Hematopoietic multipotent progenitor cell (in vitro differentiated cells): ENCODE measurements at places on chromosomes 1 and 21. TPM values are rescaled to one million over a fixed set of nuclear protein-coding genes. Genes with fewer than 3 reads are reported as not detected.

- no peak for DNase-seq
These were observed 453.9 kb downstream of the DSCAM start for GRCh38 chr21:40393066-40393465.

DNA sequence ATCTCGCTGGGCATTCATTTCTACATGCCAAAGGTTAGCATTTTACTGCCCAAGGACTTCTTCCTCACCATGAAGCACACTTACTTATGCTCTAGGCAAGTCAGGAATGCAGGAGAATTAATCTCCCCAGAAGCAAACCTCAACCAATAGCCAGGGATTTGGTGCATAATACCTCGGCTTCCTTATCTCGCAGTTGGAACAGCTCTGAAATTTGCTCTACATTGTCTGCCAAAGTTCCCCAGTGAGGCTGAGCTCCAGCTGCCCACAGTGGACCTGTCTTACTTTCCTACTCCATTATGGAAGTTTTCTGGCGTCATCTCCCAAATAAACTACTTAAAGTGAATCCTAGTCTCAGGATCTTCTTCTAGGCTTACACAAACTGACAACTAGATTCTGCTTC lies 57.6 kb upstream of the PPM1J start:
- no peak for DNase-seq

The PPP1R8 gene
- total RNA-seq: 37.4 TPM

The RNU1-3 gene
- under 0.01 TPM for total RNA-seq

DNA sequence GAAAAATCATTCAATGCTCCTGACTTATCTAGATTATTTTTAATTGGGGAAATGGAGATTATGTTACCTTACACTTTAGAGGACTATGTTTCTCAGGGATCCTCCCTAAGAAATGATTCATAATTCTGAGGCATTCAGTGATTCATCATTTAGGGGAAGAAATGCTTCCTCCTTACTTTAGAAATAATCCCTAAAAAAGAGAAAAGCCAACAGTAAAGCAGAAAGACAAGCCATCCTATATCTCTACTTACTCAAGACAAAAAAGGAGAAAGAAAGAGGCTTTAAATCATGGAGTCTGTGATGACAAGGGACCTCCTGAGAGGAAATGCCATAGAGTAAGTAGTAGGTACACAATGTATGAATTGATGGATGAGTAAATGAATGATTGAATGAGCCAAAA lies 137.0 kb downstream of the BRINP2 start:
- DNase-seq: no peak

DNA sequence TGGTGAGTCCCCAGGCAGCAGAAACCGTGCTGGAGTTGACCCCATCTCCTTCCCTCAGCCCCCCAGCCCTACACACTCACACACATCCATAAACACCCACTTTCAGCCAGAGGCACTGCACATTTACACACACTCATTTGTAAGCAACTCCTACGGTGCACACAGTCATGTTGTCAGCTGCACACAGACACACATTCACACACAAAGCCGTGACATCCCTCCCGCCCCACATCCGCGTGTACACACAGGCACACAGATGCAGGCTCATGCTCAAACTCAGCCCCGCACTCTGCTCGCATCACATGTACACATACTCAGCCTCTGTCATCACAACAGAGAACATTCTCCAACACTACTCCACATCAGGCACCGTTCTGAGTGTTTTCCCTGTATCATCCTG lies 47.6 kb downstream of the LACTBL1 start:
- DNase-seq: no peak

The TSPEAR gene
- total RNA-seq: not detected

DNA sequence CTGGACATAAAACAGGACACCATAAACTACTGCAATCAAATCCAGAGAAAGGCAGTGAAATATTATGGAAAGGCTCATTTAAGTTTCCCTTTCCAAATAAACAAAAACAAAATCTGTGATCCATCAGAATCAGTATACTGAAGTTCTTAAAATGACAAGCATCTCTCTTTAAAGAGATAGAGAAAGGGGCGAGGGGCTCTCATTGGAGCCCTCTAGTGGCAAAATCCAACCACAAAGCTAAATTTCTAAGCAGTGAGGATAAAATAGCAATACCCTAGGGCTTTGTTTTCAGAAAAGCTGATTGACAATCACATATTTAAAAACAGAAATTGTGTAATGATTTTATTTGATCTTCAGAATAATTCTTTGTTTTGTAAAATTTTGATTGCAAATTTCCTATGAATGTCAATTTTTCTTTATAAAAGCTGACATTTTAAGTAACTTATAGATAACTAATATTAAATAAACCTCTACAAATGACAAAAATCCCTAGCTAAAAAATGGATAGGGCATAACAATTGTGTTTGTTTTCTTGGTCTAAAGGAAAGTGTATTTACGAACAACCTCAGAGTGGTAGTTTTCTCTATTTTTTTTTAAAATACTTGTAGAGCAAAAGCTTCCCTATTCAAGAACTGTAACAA lies 138.2 kb downstream of the COL24A1 start:
- peak; percentile 75 for DNase-seq

DNA sequence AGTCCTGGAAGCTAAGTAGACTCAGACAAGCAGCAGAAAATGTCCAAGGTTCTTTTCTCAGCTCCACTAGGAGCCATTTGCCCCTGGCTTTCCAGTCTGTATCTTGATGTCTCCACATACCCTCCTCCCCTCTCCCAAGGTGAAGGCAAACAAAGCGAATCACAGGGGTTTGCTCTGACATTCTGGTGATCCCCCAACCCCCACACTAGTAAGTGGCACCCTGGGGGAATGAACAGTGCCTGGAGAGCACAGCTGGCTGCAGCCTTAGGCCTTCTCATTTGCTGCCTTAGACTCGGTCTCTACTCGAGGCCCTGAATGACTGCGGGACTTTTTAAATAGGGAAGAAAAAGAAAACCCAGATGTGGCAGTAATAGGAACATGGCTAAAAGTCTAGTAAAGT lies 15.3 kb downstream of the ERI3 start:
- DNase-seq: no peak

DNA sequence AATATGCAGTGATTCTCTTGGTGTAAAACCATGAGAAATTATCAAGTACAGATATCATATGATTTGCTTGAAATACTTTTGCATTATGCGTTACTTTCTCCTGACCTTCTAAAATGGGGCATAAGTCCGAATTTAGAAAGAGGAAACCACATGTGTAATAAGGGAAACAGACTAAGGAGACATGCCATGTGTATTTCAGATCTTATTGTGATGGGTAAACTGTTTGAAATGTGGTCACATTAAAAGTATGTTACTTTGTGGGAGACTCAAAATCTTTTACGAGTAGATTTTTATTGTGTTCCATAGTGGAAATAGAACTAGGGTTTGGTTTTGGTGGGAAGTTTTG lies 173.0 kb downstream of the NFIA start:
- peak; percentile 76 for DNase-seq

GRCh38 chr21:41367945-41368734 lies 6.3 kb downstream of the MX2 start:
- DNase-seq: no peak

DNA sequence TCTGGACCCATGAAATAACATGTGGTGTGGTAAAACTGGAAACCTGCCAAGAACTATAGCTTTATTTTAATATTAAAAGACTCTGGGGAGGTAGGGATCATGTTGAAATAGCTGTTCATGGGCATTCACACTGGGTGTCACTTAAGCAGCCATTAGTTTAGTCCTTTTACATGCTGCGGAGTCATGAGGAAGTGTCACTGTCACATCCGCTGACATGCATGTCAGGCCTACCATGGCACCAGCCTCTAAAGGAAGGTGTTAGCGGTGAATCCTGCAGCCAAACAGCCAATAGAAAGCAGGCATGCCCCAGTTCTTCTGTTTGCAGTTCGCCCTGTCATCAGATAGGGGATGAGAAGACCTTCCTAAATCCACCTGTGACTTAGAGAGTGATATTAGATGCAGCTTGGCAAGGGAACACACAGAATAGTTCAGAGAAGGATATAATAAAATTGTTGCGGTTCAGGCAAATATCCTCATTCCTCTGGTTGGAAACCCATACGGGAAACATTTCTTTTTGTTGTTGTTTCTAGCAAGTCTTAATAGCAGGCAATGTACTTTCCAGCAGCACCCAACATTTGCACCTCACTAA lies 100.4 kb downstream of the CACHD1 start:
- DNase-seq: no peak

- DNase-seq: no peak
These were observed 45.1 kb downstream of the SLC2A1 start for GRCh38 chr1:42913426-42914091.

The CENPF gene
- total RNA-seq: 2.4 TPM

GRCh38 chr1:170703591-170703990 lies 39.7 kb downstream of the PRRX1 start:
- no peak for DNase-seq

- no peak for DNase-seq
These were observed 17.3 kb upstream of the TIPRL start for GRCh38 chr1:168161459-168161858.

The TIAM1 gene
- total RNA-seq: 1.9 TPM

DNA sequence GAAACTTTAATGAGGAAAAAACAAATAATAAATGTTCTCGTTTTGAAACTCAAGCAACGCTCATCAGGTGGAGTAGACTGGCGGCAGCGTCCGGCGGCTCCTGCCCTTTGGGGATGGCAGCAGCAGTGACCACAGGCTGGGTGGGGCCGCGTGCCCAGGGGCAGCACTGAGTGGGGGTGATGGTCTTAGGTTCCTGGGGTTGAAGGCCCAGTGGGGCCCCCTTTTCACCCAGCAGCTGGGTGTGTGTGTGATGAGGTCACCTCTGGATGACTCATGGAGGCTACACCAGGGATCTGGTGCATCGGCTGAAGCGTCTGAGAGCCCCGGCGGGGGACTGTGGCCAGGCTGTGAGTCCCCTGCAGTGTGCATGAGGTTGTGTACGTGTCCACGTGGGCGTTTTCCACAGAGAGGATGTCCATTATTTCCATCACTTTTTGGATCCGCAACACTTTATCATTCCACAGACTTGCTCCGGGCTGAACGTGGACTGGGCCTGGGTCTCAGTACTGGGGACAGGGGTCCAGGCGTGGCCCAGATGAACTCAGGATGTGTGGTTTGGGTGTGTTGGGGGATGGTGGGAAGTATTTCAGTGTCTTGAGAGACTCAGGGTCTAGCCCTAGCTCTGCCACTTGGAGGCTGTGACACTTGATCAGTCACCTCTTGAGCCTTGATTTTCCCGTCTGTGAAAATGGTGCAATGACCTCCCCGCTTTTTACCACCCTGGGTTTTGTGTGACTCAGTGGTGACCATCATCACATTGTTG lies 25.6 kb downstream of the LDLRAP1 start:
- no peak for DNase-seq

The AUNIP gene
- total RNA-seq: 1.3 TPM

The RGSL1 gene
- total RNA-seq: not detected

The CHRM3 gene
- total RNA-seq: 54.7 TPM

DNA sequence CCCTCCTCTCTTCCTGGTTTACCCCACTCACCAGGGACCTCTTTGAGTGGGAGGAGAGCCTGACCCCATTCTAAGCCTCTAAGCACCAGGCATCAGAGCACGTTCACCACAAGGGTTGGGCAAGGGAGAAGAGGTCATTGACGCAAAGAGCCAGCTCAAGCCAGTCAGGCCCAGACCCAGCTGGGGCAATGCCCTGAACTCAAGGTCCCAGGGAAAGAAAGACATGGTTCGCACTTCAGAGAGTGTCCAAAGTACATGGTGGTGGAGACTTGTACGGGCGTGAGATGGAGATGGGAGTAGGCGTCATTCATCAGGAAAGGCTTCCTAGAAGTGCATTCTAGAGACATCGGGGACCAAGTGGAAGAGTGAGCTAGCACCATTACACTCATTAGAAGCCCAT lies 7.2 kb downstream of the PKP1 start:
- DNase-seq: no peak

GRCh38 chr21:27429710-27430341 lies 462.9 kb upstream of the ADAMTS5 start:
- DNase-seq: no peak

DNA sequence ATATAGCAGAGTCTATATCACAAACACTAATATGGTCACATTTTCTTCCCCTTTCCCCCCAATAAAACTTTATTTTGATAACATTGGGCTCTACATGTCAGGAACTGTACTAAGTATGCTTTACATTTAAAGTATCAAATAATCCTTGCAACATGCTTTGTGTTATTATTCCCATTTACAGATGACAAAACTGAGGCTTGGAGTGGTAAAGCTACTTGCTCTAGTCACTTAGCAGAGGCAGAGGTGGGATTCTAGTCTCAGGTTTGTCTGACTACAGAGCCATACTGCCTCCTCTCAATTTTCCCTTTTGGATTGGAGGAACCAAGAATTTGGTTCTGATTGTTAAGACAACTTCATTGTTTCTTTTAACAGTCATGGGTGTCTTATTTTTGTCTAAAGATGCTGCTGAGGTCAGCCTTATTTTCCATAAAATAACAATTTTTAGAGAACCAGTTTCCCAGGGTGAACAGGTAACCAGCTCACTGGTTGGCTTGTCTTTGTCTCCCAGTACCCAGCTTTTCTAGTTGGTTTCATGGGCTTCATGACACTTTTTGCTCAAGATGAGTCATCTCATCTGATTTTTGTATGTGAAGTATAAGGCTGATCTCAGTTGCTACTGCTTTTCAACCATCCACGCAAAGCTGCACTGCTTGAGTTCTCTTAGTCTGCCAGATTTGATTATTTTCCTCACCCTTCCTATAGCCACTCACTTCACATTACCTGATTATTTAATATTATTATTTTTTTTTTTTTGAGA lies 81.0 kb upstream of the ARID1A start:
- no peak for DNase-seq

The CFAP107 gene
- total RNA-seq: not detected

- no peak for DNase-seq
These were observed 1.8 kb upstream of the ADAMTS1 start for GRCh38 chr21:26847002-26847401.

DNA sequence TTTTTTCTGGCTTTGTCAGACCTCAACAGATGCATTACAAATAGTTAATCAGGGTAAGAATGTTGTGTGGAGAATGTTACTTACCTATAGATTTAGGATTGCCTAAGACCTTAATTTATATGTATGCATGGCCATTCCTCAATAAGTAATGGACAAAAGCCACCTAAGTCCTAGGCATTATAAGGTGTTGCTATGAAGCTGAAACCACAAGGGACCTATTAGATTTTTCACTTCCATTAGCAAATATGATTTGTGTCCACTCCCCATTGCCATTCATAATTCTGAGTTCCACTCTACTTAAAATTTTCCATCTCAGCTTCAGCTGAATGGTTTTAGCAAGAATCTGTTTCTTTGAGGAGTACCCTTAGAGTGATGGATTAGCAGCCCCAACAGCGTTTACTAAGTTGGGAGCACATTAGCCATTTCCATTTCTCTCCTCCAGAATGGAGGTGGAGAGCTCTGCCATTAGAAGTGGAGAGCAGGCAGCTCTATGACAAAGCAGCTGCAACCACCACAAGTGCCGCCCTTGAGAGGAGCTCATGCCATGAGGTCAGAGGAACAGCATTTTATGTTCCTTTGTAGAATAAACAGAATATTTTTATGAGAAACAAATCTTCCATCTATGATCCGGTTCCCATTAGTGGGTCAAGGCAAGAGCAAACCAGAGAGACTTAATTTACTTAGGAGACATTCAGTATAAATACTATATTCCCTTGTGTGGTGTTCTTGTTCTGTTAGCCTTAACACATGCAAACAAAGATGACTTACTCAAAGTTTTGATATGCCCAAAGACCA lies 28.9 kb upstream of the C1orf87 start:
- DNase-seq: no peak

- DNase-seq: no peak
These were observed 7.4 kb downstream of the KCNE1 start for GRCh38 chr21:34504595-34504994.

- no peak for DNase-seq
These were observed 65.9 kb upstream of the TIAM1 start for GRCh38 chr21:31409831-31410487.

The OR2L5 gene
- total RNA-seq: 1.3 TPM
